ENCODE measurements at places on chromosomes 12 and 14.

DNA sequence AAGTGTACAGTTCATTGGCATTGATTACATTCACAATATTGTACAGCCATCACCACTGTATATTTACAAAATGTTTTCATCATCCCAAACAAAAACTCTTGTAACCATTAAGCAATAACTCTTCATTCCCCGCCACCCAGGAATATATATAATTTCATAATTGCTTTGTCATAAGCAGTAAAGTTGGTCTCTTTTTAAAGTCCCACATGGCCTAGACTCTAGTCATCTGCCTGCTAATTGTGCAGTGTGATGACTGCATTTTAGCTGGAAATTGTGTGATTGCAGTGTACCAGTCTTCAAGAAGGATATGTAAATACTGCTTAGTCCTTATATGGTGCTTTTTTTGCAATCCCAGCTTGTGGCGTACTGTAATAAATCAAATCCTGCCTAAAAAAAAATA, 75.1 kb upstream of the ATP2A2 start:
- no peak for DNase-seq

DNA sequence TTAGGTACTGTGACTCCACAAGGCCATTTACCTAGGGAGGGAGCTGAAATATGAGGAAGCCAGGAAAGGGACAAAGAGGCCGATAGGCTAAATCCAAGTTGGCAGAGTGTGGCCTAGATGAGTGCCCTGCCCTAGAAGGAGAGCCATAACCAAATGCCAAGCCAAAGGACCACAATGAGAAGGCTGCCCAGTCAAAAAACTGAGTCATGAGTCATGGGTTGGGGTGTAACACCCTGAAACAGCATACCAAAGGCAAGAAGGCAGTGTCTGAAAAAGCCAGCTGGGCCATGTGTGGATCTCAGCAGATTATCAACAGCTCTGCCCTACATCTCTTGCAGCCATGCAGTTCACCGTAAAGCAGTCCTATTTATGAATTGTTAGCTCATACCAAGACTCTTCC, 171.7 kb downstream of the PHLDA1 start:
- DNase-seq: no peak

- DNase-seq: no peak
These were observed 9.9 kb downstream of the ISCU start for GRCh38 chr12:108572166-108572790.

DNA sequence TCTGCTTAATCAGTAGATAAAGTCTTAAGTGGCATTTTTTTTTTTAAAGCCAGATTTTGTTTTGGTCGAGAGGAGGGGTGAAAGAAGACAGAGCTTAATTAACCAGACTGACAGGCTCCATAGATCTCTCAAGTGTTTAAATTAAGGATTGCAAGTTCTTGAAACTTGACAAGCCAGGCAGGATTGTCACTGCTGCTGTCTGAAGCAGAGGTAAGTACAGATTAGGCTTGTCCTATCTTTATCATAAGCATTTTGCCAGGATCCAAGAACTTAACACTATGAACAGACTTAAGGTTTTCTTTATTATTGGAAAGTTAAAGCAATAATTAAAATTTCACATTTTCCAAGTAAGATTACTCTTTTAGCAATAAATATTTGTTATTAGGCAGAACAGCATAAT, 179.6 kb upstream of the LMO3 start:
- no peak for DNase-seq

DNA sequence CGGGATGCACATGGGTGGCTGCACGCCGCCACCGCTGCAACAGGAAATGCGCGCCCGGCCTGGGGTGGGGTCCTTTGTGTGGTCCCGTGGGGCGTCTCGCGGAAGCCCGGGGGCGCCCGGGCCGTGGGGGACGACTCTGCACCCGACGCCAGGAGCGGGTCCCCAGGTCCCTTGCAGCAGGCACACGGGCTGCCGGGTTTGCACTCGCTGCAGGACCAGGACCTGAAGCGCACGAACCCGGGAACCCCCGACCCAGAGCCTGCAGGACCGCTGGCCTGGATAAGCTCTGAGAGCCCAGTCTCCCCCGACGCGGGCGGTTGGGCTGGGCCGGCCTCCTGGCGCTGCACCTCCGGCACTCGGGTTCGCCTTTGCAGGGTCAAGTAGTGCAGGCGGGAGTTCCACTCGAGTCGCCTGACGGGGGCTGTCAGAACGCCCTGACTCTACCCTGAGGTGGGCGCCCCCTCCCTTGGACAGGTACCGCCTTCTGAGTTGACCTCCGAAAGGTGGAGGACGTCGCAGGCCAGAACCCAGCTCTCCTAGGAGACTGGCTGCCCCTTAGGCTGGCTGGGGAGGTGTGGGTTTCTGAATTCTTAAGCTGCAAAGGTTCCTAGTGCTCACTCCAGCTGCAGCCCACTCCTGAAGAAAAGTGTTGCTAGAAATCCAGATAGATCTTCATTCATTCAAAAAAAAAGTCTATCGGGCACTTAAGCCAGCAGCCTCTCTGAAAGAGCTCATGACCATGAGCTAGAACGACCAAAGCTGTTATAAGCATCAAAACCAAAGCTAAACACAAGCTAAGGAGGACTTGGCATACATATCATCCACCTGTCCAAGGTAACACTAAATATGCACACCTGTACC, 68.0 kb downstream of the RNF34 start:
- no peak for DNase-seq

- DNase-seq: no peak
These were observed 29.2 kb downstream of the ISCA2 start for GRCh38 chr14:74522740-74523139.

GRCh38 chr14:55128386-55129085, 516 bp upstream of the LGALS3 start:
- no peak for DNase-seq

DNA sequence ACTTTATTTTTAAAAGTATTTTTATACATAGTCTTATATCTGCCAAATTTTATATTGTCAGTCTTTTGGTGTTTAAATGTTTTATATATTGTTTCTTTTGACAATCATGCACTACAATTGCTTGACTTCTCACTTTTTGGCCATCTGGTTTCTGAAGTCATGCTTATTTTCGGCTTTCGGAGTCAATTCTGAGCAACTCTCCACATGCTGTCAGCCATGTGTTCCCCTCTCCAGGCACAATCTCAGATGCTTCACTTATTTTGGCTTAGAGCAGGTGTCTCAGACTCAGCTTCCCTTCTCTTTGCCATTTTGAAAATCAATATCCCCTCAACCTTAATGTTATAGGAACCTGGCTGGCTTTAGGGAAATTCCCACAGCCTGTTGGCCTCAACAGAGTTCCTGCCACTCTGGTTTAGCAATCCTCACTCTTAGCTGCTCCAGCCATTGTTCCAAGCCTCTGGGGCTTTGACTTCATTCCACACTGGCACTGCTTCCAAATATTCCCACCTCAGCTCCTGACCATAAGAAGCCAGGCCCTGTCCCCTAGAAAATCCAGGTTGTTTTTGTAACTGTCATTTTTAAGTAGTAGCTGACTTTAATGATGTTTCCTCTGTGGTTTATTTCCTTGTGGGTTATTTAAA, 125.5 kb upstream of the FAR2 start:
- no peak for DNase-seq

DNA sequence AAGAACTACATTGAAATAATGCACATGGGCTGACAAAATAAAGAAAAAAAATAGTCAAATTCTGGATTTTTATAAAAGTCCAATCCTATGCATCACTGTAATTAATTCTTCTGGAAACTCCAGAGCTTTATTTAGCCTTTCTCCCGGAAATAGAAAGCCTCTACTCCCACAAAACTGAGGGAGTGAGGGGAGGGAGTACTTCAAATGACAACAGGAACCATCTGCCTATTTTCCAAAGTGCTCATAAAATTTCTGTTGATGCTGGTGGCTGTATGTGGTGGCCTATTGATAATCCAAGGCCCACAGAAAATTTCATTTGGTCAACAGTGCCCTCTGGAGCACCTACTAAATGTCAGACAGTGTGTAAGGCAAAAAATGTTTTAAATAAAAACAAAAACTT, 64.6 kb downstream of the KIF21A start:
- DNase-seq: no peak

GRCh38 chr14:36052063-36052462, 124.5 kb downstream of the PTCSC3 start:
- no peak for DNase-seq

DNA sequence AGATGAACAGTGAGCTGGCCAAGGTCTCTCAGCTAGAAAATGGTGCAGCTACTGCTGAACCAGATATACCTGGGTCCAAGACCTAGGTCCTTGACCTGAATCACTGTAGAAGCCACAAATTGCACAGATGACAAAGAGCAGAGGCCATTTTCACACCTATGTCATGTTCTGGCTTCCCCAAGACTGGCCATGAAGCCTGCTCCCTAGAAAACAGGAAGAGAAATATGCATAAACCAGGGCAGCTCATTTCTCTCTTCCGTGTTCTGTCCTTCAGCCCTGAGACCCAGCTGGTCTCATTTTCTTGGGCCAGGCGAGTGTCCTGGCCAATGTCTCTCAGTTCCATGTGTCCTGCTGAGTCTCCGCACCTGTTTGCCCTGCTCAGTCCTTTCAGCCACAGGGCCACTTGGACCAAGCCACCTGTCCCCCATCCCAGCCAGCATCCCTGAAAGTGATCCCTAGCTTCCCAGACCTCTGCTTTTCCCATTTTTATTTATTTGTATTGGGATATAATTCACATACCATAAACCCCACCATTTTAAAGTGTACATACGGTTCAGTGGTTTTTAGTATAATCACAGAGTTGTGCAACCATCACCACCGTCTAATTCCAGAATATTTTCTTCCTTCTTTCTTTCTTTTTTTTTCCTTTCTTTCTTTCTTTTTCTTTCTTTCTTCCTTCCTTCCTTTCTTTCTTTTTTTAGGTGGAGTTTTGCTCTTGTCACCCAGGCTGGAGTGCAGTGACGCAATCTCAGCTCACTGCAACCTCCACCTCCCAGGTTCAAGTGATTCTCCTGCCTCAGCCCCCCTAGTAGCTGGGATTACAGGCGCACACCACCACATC, 27.0 kb downstream of the P2RX7 start:
- DNase-seq: no peak
